ENCODE measurements at places on chromosomes 5 and 9. TPM values are rescaled to one million over a fixed set of nuclear protein-coding genes. Genes with fewer than 3 reads are reported as not detected.

DNA sequence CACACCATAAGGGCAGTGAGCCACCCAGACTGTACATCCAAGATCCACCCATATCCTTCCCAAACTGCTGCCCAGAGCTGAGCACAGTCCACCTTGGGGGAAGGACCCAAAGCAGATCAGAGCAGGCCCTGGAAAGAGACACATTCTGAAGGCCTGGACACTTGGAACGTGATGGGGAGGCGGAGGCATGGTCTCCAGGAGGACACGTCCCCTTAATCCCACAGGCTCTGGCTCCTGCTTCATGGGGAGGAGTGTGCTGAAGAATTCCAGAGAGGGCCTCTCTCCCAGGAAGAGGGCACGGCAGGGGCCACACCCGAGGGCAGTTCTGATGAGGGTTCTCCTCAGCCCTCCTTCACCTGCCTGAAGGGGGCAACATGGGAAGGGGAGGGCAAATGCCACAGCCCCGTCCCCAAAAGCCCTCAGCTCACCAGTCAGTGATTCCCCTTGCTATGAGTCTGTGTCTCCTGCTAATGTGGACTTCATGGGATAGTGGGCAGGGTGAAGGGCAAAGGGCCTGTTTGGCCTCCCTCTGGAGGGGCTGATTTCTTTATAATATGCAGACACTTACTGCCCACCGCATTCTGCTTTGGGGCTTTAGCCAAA, 276.8 kb downstream of the ENC1 start:
- DNase-seq = no peak

DNA sequence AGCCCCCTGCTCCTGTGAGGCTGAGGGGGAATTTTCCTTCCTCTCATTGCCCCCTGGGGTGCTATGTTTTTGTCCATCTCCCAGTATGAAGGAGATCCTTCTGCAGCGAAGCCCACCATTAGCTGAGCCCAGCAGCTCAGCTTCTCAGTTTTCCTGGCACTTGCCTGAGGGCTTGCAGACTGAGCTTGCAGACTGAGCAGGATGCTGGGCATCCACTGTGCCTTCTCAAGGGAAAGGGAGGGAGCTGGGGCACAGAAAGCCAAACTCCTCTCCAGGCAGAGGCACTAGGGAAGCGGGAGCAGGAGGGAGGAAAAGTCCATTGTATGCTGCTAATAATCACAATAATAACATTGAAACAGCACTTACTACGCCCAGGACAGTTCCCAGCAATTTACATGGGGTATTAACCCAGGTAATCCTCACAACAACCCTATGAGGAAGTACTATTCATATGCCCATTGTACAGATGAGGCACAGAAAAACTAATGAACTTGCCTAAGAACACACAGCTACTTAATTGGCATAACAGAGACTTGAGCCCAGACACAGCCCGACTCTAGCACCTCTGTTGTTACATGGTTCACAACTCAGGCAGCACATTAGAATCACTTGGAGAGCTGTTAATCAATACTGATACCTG, 86.9 kb upstream of the SSBP2 start:
- DNase-seq = no peak

DNA sequence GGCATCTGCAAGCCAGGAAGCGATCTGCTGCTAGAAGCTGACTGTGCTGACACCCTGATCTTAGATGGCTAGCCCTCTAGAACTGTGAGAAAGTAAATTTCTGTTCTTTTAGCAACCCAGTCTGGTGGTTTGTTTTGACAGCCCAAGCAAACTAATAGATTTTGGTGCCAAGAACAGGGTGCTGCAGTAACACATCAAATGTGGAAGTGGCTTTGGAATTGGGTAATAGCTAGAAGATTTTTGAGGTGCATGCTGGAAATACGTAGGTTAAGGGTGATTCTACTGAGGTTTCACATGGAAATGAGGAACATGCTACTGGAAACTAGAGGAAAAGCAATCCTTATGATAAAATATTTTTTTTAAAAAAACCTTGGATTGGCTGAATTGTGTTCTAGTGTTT, 153.5 kb upstream of the SH3GL2 start:
- no peak for DNase-seq

DNA sequence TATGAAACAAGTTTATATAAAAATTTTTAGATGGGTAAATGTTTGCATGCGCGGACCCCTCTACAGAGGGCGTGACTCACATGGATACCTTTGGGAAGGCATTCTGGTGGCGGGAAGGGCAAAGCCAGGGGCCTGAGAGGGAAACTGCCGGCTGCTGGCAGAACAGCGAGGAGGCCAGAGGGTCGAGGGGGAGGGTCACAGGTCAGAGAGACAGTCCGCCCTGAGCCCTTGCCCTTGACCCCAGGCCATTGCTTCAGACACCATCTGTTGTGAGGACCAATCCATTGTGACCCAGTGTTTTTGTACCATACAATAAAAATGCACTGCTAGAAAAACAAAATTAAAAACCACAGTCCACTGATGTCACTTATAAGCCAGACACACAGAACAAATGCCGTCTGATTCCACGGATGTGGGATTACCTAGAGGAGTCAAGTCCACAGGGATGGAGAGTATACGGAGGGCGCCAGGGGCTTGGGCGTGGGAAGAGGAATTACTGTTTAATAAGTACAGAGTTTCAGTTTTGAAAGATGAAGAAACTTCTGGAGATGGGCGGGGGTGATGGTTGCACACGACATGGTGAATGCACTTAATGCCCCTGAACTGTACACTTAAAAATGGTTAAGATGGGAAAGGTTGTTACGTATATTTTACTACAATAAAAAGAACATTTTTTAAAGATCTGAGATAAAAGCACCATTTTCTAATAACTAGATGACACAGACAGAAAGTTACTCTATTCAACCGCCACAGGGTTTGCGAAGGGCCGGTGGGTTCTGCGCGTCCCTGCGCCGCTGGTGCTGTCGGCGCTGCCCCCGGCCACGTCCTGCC, 12.0 kb downstream of the BTNL9 start:
- no peak for DNase-seq

DNA sequence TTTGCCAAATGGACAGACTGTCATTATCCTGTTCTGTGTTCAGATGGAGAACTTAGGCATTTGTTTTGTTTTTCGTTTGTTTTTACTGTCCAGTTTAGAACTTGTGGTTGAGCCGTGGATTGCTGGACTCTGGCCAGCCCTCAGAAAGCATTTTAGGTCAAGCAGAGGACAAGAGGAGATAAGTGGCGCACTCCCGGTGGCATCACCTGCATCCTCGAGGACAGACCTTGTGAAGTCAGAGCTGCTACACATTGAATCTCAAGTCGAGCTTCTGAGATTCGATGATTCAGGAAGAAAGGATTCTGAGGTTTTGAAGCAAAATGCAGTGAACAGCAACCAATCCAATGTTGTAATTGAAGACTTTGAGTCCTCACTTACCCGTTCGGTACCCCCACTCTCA, 8.9 kb downstream of the MTRR start:
- no peak for DNase-seq

GRCh38 chr5:145918397-145918796, 18.0 kb upstream of the SH3RF2 start:
- DNase-seq = no peak

DNA sequence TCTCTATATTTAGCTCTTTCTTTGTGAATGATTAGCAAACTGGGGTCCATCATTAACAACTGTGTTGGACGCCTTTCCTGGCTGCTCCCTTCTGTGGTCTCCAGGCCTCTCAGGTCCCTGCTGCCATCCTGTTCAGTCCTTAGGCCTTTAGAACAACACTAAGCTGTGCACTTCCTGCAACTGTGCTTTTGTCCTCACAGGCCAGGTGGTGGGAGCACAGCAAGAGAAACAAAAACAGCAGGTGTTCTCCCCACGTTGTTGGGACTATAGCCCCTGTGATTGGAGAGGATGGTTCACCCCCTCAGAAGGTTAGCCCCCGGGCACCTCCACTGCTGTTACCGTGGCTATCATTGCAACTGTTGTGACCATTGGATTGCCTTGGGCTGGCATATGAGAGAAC, 41.7 kb upstream of the CLINT1 start:
- no peak for DNase-seq

GRCh38 chr9:103978396-103978795, 115.7 kb upstream of the SMC2 start:
- no peak for DNase-seq

- DNase-seq = no peak
Observed at GRCh38 chr5:58958701-58959100, 375.8 kb downstream of the RAB3C start.

CORO2A gene
- total RNA-seq = 0.19 TPM

DNA sequence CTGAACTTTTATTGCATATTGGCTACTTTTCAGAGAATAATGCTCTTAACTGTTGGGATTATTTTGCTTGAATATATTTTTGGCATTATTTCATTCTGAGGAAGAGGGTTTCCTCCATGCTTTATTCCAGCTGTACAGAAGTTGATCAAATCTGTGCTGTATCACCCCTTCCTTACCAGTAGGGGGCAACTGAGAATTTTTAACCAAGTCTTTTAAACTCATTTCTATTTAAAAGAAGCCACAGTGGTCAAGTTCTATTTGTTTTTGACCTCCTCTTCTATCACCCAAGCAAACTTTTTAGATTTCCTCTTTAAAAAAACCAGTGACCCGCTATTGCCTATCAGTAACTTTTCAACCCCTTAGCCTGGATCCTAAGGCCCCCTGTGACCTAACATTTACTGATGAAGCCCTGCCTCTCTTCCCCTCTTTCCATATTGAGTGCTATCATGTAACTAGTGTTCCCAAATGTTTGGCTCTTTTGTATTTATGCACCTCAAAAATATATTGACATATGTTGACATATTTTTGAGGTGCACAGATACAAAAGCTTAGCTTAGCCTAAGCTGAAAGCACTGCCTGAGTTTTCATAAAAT, 80.6 kb downstream of the FBXO4 start:
- no peak for DNase-seq

DNA sequence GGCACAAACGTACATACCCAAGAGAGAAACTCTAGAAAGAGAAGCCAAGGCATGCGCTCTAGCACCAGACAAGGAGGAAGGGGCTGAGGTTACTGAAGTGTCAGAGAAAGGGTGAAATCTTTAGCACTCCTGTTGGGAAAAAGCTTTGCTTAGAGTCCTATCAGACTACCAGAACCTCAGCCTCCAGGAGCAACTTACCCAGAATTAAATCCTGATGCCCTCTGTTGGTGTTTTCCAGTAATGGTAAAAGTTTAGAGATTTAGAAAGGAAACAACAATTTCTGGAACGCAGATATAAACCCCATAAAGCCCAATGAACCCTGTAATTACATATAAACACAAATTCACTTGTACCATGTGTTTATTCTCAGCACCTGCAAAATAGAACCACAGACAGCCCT, 33.2 kb upstream of the ASTN2 start:
- no peak for DNase-seq

NOXA1 gene
- 3.3 TPM for total RNA-seq

GRCh38 chr9:77719321-77719720, 71.2 kb upstream of the GNA14 start:
- DNase-seq = no peak

- no peak for DNase-seq
Observed at GRCh38 chr5:32163053-32163452, 11.1 kb downstream of the GOLPH3 start.

GRCh38 chr9:14941501-14942405, 31.5 kb upstream of the FREM1 start:
- no peak for DNase-seq

- no peak for DNase-seq
Observed at GRCh38 chr5:87266914-87267573, 639 bp upstream of the RASA1 start.
